ENCODE measurements at places on chromosomes 6 and 20.

DNA sequence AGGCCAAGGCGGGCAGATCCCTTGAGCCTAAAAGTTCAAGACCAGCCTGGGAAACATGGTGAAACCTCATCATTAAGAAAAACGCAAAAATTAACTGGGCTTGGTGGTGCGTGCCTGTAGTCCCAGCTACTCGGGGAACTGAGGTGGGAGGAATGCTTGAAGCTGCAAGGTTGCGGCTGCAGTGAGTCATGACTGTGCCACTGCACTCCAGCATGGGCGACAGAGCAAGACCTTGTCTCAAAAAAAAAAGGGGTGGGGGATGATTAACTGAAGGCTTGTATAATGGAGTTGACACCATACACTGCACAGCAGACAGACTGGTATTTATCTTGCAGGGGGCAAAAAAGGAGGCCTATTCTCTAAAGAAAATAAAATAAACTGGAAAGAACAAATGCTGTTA is 27.7 kb downstream of the SRPK1 start:
- DNase-seq = no peak

GRCh38 chr20:50269091-50270033 is 78.7 kb downstream of the CEBPB start:
- no peak for DNase-seq

- DNase-seq = no peak
Measured at GRCh38 chr6:32607263-32607987, 17.8 kb upstream of the HLA-DRB1 start.

DNA sequence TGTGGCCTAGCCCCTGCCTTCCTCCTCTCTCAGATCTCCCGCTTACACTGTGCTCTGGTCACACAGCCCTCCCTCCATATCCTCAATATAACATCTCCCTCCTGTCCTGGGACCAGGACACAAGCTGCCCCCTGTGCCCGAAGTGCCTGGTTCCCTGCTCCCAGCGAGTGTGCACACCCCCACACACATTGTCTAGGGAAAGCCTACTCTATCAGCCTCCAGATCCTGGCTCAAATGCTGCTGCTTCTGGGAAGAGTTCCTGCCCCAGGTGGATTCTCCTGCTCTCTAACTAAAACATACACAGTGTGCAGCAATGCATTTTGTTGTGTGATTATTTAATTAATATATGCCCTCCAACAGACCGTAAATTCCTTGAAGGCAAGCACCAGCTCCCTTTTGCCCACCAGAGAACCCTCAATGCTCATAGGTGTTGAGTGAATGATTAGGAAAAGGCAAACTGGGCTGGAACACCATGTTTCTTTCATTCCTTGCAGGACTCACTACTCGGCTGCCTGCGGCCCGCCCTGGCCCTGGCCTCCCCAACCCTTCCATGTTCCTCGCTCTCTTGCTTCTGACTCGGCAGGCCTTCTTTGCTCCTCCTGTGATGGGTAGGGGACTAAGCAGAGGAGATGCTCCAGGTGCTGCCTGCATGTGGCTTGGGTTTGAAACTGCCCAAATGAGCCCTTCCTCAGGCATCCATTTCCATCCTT is 194.6 kb downstream of the ZDHHC14 start:
- no peak for DNase-seq

- DNase-seq = no peak
Measured at GRCh38 chr6:79246891-79247290, 12.4 kb upstream of the HMGN3 start.

DNA sequence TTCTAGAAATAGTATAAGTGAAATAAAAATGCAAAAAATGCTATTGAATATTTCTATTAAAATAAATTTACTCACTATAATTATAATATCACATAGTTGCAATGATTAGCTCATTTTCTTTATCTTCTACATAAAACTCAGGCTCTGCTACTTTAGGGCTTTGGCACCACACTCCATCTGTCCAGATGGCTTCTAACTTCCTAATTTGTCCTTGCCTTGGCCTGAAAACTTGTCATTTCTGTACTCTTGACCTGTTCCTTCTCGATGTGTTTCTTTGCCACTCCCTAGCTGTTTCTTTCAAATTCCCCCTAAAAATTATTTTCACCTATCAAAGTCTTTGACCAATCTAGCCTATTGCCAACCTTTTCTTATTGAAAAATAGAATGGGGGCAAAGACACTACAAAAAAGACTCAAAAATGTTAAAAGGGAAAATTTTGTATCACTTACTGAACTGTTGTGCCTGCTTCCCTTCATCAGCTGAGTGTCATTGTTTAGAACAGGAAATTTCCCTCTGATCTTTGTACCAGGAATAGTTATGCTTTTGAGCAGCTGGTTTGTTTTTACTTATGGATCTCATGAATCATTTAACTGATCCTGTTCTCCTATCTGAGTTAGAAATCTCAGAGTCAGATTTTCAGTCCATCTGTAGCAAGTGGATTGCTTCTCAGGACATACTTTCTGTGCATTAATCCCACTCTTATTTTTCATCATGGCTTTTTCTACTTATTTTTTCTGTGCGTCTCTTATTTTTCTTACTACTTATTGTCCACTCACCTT is 279.2 kb upstream of the CNR1 start:
- no peak for DNase-seq

DNA sequence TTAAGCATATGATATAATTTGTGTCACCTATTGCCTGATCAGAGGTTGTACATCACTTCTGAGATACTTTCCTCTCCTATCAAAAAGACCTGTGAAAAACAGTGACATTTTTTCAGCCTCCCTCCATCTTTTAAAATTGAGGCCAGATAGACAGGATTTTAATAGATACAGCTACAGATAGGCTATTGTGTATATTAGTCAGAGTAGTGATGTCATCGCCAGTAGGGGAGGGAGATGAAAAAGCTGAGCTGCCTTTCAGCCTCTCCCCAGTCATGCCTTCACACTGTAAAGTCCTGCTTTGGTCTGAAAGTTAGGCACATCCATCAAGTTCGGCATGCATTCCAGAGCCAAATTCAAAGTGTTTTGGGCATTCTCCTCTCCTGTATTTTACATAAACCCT is 7.9 kb upstream of the PABPC1L start:
- no peak for DNase-seq

GRCh38 chr20:52972965-52973819 is 1.0 kb downstream of the TSHZ2 start:
- DNase-seq = no peak

- DNase-seq = no peak
Measured at GRCh38 chr6:78340755-78341154, 526.6 kb upstream of the IRAK1BP1 start.

DNA sequence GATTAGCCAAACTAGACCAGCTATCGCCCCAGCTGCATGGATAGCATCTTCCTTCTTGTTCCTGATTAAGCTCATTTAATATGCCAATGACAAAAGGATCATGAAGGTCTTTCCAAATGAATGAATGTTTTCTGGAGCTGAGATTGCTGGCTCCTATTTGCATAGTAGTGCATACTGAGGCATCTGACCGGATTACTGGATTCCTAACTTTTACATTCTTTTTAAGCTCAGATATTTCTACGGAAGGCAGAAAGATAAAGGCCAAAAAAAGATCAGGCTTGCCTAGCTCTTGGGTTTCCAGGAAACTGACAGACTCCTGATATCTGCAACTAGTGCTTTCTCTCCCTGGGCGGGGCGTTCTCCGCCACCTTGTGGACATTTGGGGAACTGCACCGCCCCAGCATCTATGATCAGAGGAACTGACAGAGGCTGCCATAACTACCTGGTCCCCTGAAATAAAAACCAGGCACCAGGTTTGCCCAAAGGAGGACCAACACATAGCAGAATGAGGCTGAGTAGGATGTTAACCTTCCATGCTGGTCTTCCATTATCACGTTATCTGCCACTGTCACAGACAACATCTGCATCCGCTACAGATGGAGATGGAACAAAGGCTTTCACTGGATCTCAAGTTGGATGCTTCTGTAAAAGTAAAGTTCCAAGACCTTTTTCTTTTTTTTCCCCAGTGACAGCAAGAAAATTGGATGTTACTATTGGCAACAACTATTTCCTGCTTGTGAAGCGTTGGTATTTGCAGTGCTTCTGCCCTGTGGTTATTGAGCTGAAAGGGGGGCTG is 33.2 kb downstream of the NT5E start:
- peak; percentile 68 for DNase-seq

DNA sequence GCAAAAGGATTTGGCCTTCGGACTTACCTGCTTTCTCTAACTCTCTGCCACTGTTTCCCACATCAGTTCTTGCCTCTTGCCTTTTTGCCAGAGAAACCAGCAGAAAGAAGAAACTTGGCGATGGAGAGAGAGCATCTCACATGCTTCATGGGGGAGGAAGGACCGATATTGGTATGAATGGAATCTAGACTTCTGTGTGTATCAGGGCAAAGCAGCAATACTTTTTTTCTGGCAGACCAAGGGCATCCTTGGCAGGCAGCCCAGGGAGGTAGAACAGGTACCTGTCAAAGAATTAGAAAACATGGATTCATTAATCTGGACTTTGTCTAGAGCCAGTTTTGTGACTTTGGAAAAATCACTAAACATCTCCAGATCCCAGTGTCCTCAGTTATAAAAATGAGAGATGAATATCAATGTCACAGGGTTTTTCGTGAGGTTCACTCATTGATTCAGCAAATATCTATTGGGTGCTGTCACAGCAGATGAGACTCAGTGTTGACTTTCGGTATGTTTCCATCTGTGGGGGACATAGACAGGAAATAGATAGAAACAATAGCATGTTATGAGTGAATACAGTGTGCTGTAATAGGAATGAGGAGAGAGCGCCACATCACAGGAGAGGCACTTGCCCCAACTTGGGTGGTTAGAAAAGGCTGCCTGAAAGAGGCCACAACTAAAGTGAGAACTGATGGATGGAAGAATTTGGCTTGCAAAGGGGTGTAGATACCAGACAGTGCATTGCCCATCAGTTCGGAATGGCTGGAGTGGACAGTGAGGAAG is 114.1 kb downstream of the CD83 start:
- no peak for DNase-seq

DNA sequence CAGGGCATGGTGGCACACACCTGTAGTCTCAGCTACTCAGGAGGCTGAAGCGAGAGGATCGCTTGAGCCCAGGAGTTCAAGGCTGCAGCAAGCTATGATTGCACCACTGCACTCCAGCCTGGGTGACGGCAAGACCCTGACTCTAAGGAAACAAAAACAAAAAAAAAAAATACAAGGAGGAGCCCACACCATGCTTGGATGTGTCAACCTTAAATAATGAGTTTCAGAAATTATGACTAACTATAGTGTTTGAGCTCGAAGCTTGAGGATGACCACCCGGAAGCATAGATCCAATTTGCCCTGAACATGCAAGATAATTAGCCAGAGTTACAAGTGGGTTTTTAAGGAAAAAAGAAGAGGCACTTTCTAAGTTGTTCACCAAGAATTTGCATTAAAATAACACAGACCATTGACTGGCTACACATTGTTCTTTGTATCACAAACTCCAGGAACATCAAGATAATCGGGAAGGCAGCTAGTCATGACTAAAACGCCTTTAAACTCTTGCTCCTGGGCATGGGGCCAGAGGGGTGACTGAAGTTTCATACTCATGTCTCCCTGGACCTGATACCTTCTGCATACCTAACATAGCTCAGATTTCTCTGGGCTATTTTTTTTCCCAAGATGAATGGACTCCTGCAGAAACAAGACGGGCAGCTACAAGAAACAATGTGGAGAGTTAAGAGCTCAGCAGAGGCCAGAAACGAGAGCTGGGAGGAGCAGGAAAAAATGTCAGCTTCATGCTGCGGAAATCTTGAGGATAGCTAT is 289.6 kb downstream of the PREX1 start:
- no peak for DNase-seq

- no peak for DNase-seq
Measured at GRCh38 chr20:31923388-31924331, 28.2 kb downstream of the PDRG1 start.

DNA sequence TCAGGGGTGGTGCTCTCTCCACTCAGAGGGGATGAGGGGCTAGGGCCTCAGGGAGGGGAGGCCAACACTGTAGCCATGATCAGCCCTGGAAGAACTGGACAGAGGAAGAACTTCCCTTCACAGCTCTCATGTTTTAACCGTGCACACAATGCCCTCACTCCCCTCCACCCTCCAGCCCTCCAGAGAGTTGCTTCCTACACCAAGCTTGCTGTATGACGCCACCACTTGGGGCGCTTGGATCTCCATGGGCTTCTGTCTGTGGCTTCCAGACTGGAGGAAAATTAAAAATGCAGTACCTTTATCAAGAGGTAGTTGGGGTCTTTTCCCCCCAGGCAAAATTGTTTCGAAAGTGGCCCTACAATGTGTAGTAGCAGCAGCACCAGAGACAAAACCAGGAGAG is 48.4 kb downstream of the ARHGAP40 start:
- DNase-seq = no peak

- no peak for DNase-seq
Measured at GRCh38 chr6:80489911-80490635, 383.6 kb downstream of the BCKDHB start.

DNA sequence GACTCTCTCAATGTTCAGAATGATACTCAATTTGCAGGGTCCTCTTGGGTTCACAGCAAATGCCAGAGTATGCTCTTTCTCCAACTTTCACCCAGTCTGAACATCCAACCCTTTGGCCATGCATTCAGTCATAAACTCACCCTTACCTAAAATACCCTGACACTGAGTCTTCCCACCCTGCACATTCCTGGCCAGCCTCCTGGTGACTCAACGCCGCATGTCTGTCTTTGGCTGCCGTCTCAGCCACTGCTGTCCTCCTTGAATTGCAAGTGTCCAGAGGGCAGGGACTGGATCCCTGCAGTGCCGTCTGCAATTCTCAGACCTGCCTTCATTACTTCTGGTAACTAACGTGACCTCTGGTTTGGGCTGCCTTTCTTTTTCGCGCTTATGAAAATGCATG is 593.4 kb downstream of the QKI start:
- DNase-seq = no peak

GRCh38 chr6:20427856-20428255 is 26.2 kb downstream of the E2F3 start:
- no peak for DNase-seq

DNA sequence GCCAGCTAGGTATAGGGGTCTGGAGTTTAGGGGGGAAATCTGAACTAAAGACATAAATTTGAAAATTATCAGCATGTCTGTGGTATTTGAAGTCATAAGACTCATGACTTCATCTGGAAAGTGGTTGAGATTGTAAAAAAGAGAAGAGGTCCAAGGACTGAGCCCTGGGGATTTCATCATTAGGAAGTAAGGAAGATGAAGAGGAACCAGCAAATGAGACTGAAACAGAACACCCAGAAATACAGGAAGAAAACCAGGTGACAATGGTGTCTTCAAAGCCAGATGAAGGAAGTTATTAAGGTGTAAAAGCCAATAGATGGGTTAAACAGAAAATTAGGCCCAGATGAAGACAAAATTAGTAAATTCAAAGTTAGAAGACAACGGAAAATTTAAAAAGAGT is 49.1 kb upstream of the UBR2 start:
- DNase-seq = no peak

- no peak for DNase-seq
Measured at GRCh38 chr6:127514773-127515227, 4.3 kb downstream of the MTCL3 start.

Measured in activated naive CD8-positive, alpha-beta T cell treated with anti-CD3 and anti-CD28 coated beads, Interleukin-2, amount 50 U/mL, for 16 hours (primary cell).